ENCODE measurements at places on chromosomes 1 and 21.

DNA sequence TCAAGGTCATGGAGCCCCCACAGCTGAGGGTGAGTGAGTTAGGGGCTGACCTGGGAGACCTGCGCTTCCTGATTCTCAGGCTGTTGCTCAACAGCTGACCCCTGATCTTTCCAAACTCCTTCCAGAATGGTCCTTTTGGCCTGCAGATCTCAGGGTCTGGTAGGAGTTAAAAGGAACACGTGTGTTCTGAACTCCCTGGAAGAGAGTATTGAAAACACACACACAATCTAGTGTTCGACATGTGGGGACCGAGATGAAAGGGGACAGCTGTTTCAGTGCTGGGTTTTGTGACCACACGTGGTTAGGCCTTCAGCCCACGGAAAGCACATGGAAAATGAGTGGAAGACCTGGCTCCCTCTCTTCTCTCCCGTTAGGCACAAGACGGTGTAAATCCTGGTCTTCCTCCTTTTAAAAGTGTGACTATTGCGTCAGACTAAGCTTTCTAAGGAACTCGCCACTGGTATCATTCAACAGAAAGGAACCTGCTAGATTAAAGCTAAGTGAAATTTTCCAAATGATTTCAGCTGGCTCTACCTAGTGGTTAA is 49.6 kb downstream of the RUNX1 start:
- no peaks in the 10 kb centered on the region for H3K36me3 ChIP-seq
- no peak overlapping the region for H3K27ac ChIP-seq
- H3K4me1 ChIP-seq = peaks cover 81% of the 10 kb centered on the region

- DNase-seq = no peak
- no peak overlapping the region for H3K27ac ChIP-seq
- H3K36me3 ChIP-seq = no peaks in the 10 kb centered on the region
- no peak overlapping the region for H3K4me3 ChIP-seq
Measured at GRCh38 chr1:61005614-61006580, 76.5 kb upstream of the NFIA start.

DNA sequence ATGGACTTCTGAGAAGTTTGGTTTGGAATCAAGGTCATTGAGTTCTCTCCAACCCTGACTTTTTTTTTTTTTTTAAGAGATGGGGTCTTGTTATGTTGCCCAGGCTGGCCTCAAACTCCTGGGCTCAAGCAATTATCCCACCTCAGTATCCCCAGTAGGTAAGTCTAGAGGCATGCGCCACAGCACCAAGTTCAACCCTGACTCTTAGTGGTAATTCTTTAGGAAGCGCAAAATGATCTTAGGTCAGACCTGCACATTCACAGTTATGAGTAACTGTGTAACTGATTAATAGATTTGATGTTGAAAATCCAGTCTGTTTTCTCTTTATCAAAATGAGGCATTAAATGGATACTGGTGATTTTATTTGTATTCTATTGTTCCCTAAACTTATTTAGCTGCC is 95.9 kb downstream of the GREM2 start:
- H3K36me3 ChIP-seq = no peaks in the 10 kb centered on the region
- H3K27me3 ChIP-seq = no peaks in the 10 kb centered on the region

- H3K27me3 ChIP-seq = no peaks in the 10 kb centered on the region
- no peak overlapping the region for H3K27ac ChIP-seq
- DNase-seq = peak; percentile 53
- no peak overlapping the region for H3K4me3 ChIP-seq
- H3K4me1 ChIP-seq = peaks cover 24% of the 10 kb centered on the region
- H3K36me3 ChIP-seq = no peaks in the 10 kb centered on the region
Measured at GRCh38 chr21:31446226-31446855, 102.3 kb upstream of the TIAM1 start.

- no peaks in the 10 kb centered on the region for H3K27me3 ChIP-seq
- DNase-seq = no peak
- no peaks in the 10 kb centered on the region for H3K4me1 ChIP-seq
Measured at GRCh38 chr1:10643607-10644306, 152.7 kb downstream of the CASZ1 start.

GRCh38 chr1:51297401-51298321 is 32.7 kb downstream of the TTC39A start:
- no peak for DNase-seq
- no peak overlapping the region for H3K27ac ChIP-seq

GRCh38 chr1:53162621-53163020 is 20.2 kb upstream of the SLC1A7 start:
- no peak overlapping the region for H3K4me3 ChIP-seq
- DNase-seq = no peak
- no peaks in the 10 kb centered on the region for H3K4me1 ChIP-seq
- H3K27ac ChIP-seq = no peak overlapping the region
- no peaks in the 10 kb centered on the region for H3K36me3 ChIP-seq

GRCh38 chr1:52748119-52748518 is 21.9 kb downstream of the ZYG11B start:
- H3K36me3 ChIP-seq = no peaks in the 10 kb centered on the region
- no peak overlapping the region for H3K27ac ChIP-seq
- H3K27me3 ChIP-seq = no peaks in the 10 kb centered on the region
- no peaks in the 10 kb centered on the region for H3K4me1 ChIP-seq

DNA sequence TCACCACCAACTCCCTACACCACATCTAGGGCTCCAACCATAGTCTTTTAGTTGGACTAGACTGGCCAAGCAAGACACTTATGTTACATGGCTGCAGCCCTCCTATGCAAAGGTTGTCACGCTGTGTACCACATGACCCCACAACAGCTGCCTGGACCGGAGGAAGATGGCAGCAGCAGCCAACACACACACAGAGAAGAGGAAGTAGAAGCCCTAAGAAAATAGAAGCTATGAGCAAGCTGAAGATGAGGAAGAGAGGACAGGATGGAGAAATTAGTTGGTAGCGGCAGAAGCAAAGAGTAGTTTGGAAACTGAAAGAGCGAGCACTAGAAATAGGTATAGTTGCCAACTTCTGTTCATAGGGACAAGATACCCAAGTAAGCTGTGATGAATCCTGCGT is 60.8 kb upstream of the RALGPS2 start:
- H3K4me3 ChIP-seq = no peak overlapping the region
- H3K36me3 ChIP-seq = no peaks in the 10 kb centered on the region
- no peaks in the 10 kb centered on the region for H3K4me1 ChIP-seq
- DNase-seq = no peak

- no peak overlapping the region for H3K27ac ChIP-seq
- no peaks in the 10 kb centered on the region for H3K36me3 ChIP-seq
- H3K4me1 ChIP-seq = no peaks in the 10 kb centered on the region
Measured at GRCh38 chr1:208159555-208160258, 84.5 kb downstream of the PLXNA2 start.

GRCh38 chr1:45615885-45616284 is 8.0 kb downstream of the CCDC17 start:
- no peak overlapping the region for H3K4me3 ChIP-seq
- H3K4me1 ChIP-seq = no peaks in the 10 kb centered on the region
- H3K36me3 ChIP-seq = peaks cover 60% of the 10 kb centered on the region
- H3K27me3 ChIP-seq = no peaks in the 10 kb centered on the region
- no peak overlapping the region for H3K27ac ChIP-seq

DNA sequence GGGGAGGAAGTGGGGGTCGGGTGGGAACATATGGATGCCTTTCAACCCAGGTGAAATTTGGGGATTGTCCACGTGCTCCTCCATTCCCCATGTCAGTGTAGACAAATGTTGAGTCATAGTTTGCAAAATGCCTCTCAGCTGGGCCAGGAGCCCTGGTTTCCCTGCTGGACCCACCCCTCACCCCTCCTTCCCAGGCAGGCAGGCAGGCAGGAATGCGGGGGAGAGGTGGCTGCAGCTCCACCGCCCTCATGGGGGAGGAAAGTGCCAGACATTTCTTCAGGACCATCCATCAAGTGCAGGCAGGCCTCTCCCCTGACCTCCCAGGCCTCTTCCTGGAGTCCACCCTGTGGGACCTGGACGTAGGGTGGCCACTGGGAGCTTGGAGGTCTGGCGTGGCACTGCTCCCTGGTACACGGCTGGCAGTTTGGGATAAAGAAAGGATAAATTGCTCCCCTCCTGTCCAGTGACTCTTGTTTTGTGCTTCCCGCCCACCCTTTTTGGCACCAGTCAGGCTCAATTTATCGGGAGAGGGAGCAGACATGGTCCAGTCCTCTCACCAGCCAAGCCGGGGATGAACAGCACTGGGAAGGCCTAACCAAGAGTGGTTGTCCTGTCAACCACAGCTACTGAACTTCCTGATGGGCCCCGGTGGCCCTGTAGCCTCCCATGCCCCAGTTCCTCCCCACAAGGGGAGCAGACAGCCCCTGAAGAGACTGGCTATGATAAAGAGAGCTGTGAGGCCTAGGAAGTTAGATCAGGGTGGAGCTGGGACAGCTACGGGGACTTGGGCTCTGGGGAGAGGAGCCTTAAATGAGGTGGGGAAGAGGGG is 18.9 kb downstream of the NPR1 start:
- no peaks in the 10 kb centered on the region for H3K27me3 ChIP-seq
- H3K36me3 ChIP-seq = no peaks in the 10 kb centered on the region
- no peak overlapping the region for H3K4me3 ChIP-seq
- no peaks in the 10 kb centered on the region for H3K4me1 ChIP-seq

DNA sequence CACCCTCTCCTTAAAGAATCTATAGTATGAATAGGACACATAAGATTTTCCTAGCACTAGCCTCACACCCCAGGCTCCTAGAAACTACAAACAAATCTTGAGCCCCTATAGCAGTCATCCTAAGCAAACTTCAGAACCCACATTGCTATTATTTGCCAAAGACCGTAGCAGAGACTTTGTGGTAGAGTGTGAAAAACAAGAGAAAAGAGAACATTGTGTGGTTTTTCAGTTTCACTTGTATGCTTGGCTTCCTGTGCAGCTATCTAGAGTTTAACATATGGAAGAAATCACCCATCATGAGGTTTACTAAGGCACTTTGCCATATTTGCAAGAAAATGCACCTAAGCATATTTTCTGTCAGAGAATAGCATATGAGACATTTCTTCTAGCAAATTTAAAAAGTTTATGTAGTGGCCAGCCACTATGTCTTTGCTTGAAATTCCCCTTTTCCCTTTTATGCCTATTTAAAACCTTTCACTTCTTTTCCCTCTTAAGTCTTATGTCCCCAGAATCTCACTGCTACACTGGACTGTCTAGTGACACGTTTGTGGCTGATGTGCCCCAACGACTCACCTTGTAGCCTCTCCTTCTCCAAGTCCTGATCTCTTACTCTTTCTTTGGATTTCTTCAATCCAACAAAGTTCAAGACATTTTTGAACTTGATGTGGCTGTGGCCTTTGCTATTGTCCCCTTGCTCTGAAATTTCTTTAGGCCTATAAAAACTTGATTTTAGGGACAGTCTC is 25.6 kb downstream of the CCDC190 start:
- H3K27me3 ChIP-seq = no peaks in the 10 kb centered on the region
- H3K36me3 ChIP-seq = no peaks in the 10 kb centered on the region
- no peak overlapping the region for H3K4me3 ChIP-seq
- H3K4me1 ChIP-seq = no peaks in the 10 kb centered on the region
- DNase-seq = no peak
- no peak overlapping the region for H3K27ac ChIP-seq

- no peaks in the 10 kb centered on the region for H3K36me3 ChIP-seq
- no peak for DNase-seq
- no peaks in the 10 kb centered on the region for H3K27me3 ChIP-seq
Measured at GRCh38 chr1:201715801-201716741, 112.9 kb upstream of the IPO9 start.

DNA sequence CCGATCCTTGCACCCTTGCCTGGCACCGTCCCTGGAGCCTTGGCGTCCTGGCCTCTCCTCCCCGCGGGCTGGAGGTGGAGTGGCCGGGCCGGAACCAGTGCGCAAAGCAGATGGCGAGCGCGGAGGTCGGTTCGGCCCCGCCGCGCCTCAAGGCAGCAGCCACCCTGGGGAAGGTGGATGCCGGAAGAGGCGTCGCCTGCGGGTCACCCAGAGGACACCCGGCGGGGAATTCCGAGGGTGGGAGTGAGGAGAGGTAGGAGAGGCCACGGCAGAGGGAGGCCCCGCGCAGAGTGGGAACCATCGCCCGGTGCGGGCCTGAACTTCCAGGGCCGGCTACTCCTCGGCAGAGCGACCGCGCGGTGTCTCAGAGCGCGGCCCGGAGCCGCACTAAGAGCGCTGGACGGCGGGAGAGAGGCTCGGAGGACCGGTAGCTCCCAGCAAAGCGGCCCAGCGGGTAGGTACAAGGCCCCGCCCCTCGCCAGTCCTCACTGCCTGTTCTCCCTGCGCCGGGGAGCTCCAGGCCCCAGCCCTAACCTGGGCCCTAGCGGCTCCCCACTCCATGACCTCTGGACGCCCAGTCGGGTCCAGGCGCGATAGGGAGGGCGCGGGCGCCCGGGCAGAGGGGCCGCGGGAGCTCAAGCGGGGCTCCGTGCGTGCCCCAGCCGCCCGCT is at the start of gene RNF207:
Gene RNF207 (plus strand): TSS at position 271 of the 671 bp plus-strand sequence. CDS start 417 bp downstream, outside the sequence.
- peak within 1 kb of the TSS; percentile 38 for H3K27ac ChIP-seq
- DNase-seq = peak; percentile 72
- no peaks in the 10 kb centered on the region for H3K27me3 ChIP-seq
- H3K4me1 ChIP-seq = peaks cover 25% of the 10 kb centered on the region
- H3K36me3 ChIP-seq = no peaks in the 10 kb centered on the region

DNA sequence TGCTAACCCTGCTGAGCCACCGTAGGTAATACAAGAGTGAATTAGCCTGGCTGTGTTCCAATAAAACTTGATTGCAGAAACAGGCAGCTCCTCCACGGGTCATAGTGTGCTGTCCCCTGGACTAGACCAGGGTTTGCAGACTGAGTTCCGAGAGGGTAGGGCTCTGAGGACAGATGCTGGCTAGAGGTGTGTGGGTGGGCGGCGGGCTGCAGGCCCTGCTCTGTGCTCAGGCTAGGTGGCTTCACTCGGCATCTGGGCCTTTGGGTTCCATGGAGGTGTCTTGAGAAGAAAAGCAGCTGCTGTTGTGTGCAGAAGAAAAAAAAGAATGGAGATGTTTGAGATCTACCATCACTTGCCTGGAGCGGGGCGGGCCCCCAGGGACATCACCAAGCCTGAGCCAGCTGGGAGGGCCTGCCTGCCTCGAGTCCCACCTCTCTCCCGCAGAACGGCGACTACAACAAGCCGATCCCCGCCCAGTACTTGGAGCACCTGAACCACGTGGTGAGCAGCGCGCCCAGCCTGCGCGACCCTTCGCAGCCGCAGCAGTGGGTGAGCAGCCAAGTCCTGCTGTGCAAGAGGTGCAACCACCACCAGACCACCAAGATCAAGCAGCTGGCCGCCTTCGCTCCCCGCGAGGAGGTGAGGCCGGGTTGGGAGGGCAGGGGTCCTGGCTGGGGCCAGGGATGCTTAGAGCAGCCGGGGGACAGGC is 7.9 kb downstream of the TMEM201 start:
- no peak for DNase-seq
- peaks cover 9% of the 10 kb centered on the region for H3K36me3 ChIP-seq
- no peaks in the 10 kb centered on the region for H3K27me3 ChIP-seq
- H3K4me3 ChIP-seq = no peak overlapping the region
- peaks cover 19% of the 10 kb centered on the region for H3K4me1 ChIP-seq

DNA sequence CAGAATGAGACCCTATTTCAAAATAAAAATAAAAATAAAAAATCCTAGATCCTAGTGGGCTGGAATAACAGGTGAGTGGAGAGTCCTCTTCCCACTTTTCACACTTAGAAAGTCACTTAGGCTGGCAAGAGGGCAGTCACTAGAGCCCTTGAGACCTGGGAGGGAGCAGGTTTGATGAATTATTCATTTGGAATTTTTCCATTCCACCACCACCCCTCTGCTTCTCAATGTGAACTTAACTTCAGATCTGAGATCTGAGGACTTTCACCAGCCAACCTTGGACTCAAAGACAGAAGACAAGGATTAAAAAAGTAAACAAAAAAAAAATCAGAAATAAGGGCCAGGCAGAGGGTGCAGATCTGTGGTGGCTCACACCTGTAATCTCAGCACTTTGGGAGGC is 16.5 kb downstream of the AKR7A3 start:
- no peak for DNase-seq
- no peaks in the 10 kb centered on the region for H3K27me3 ChIP-seq
- H3K4me1 ChIP-seq = no peaks in the 10 kb centered on the region
- H3K36me3 ChIP-seq = no peaks in the 10 kb centered on the region
- no peak overlapping the region for H3K27ac ChIP-seq

- H3K4me1 ChIP-seq = no peaks in the 10 kb centered on the region
- peaks cover 31% of the 10 kb centered on the region for H3K27me3 ChIP-seq
Measured at GRCh38 chr1:75129983-75130789, 4.0 kb upstream of the LHX8 start.

All from CD4-positive, alpha-beta memory T cell (primary cell).